NCI-H2107 (cell line): ENCODE measurements at places on chromosomes 16 and 17.

GRCh38 chr16:16016388-16016964 lies 67.1 kb downstream of the ABCC1 start:
- DNase-seq, result no peak

- DNase-seq, result no peak
Measured at GRCh38 chr16:77786186-77786847, 2.0 kb upstream of the VAT1L start.

- DNase-seq, result no peak
Measured at GRCh38 chr16:30570636-30571444, 674 bp downstream of the ZNF688 start.

DNA sequence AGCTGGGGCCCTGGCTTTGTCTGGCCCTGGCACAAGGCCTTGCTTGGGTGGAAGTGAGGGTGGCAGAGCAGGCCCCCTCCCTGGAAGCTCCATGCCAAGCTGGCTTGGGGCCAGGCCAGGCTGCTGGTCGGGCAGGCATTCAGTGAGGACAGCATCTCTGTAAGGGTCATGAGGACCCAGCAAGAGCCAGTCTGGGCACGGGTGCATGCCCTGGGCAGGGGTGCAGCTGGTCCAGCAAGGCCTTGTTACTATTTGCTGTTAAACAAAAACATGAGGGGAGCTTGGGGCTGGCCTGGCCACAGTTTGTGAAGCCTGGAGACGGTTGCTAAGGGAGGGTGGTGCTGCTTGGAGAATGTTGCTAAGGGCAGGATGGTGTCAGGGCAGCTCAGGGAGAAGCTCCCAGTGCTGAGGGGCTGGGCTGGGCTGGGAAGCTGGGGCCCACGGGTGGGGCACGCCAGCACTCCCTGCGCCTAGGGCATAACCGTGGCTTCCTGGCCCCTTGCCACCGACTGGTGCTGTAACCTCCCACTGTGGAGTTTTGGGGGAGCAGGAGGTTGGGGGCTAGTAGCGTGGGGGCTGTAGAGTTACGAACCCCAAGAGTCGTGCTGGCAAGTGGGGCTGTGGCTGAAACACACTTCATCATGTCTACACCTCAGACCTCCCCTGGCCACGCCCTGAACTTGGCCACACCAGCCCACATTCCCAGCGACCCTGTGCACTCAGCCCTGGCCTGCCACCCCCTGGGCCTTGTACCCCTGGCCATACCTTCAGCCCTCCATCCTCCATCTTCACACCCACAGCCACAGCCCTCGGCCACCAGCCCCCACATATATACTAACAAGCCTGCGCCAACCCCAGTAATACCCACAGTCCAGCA lies 1.6 kb downstream of the TPPP3 start:
- DNase-seq, result no peak

- DNase-seq, result no peak
Measured at GRCh38 chr17:65297384-65297783, 160.2 kb downstream of the RGS9 start.

DNA sequence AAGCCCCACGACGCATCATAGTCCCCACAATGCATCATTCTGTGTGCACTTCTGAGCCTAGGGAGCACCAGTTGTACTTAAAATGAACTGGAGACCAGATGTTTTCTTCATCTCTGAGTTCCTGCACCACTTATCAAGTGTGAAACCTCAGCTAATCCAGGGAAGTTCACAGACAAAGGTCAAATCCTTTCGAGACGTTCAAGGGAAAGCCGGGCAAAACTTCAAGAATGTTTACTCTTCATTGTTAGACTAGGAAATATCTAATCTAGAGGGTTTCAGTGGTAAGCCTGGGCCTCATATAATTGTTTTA lies 4.6 kb upstream of the PMP22 start:
- no peak for DNase-seq

DNA sequence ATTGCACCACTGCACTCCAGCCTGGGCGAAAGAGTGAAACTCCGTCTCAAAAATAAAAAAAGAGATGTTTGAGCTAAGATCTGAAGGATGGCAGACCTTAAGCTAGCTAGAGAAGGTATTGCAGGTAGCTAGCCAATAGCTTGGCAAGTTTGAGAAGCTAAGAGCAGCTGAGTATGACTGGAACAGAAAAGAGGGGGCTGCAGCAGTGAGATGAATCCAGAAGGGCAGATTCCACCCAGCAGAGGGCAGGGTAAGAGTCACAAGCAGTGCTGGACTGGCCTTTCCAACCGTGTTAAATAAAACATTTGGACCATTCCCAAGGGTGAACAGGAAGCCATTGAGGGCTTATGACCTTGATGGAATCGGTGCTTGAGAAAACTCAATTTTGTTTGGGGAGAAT lies 5.7 kb upstream of the PHAF1 start:
- DNase-seq, result no peak

GRCh38 chr16:85286951-85287814 lies 174.9 kb upstream of the CIBAR2 start:
- DNase-seq, result no peak
